Occipital lobe (tissue), 3 donors: ENCODE measurements at places on chromosomes 7 and 10. TPM values are rescaled to one million over a fixed set of nuclear protein-coding genes. Genes with fewer than 3 reads are reported as not detected.

Gene MSMB
- not detected for total RNA-seq

DNA sequence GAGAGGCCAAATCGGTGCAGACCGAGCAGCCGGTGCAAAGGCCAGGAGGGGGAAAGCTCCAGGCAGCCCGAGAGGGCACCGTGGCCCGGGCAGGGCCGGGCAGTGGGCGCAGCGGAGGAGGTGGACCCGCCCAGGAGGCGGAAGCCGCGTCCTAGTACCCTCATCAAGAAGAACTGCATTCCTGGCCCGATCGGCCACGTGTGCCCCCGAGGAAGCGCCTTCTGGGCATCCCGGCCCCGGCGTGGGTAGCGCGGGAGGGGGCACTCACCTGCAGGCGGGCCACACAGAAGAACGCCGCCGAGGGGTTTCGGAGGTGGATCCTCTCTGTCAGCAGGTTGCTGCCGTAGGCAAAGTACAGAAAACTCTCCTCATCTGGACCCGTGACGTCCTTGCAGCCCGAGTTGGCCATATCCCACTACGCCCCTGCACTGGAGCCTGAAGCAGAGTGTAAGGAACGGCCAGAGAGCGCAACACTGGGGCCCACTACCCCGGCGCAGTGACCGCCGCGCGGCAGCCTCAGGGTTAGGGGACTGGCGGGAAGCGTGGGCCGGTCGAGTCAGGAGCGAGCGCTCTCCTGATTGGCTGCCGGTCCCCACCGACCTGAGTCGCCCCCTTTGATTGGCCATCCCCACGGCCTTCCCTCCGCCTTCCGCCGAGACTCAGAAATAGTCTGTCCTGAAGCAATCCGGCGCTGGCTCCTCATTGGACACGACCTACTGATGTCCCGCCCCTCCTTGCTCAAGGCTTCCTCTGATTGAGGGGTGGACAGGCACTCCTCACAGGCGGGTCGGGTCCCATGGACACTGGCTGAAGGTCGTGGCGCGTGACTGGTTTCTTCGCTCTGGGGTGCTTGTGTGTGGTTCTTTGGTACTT, at the start of gene GGCT:
Gene GGCT (minus strand): TSS at position 529 of the 873 bp plus-strand sequence. CDS start 120 bp downstream, at position 409.
- peak; percentile 99 for DNase-seq

DNA sequence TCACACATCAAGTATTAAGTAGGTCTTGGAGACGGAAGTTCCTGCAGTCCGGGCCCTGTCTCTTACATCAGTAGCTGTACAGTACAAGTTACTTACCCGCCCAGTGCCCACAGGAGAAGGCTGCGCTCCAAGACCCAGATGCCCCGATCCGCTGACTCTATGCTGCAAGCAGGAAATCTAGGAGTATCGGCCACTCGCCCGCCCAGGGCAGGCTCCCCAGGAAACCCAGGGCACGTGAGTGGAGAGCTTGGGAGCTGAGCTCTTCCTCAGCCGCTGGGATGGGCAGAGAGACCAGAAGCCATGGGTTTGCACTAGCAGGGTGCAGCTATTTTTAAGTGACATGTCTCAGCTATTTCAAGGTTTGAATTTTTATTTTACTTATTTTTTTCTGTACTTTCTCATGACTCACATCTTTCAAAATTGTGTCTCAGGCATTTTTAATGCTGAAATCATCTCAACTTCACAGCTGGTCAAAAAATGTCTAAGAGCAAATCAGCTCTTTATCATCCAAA, 1.9 kb upstream of the GPER1 start:
- no peak for DNase-seq

GRCh38 chr7:67392596-67393438, 396.2 kb downstream of the TYW1 start:
- DNase-seq: no peak

GRCh38 chr10:58137813-58138212, 129.9 kb downstream of the IPMK start:
- peak; percentile 3 for DNase-seq

GRCh38 chr7:41277561-41277960, 425.3 kb downstream of the INHBA start:
- DNase-seq: no peak

GRCh38 chr10:113015201-113015600, 65.2 kb downstream of the TCF7L2 start:
- no peak for DNase-seq

DNA sequence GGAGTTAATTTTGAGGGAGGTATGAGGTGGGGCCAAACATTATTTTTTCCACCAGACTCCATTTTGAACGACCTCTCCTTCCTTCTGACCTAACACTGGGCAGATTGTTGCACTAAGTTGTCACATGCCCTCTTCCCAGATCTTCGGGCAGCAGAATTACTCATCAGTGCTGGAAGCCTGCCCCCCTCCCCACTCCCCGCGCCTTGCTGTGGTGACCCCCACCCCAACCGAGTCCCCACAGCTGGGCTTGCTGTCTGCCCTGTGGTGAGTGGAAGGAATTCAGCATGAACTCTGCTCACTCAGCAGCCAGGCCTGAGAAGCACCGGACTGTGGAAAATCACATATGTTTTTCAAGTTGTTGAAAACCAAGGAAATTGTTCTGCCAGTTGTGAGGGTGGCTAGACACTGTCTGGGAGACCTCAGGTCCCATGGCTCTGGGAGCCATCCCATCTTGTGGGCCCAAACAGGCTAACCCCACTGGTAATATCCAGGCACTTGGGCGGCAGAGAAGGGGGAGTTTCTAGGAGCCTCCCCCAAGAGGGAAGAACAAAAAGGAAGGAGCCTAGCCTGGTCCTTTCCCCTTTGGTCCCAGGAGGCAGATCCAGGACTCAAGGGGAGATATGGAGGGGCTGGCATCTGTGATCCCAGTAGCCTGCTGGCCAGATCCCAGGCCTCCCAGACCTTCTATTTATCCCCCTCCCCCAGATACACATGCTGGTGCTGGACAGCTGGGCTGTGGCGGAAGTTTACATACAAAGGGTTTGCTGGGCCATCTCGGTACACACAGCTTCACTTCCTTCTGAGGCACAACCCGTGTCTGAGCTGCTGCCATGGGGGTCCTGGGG, 3.5 kb upstream of the AEBP1 start:
- peak; percentile 22 for DNase-seq

DNA sequence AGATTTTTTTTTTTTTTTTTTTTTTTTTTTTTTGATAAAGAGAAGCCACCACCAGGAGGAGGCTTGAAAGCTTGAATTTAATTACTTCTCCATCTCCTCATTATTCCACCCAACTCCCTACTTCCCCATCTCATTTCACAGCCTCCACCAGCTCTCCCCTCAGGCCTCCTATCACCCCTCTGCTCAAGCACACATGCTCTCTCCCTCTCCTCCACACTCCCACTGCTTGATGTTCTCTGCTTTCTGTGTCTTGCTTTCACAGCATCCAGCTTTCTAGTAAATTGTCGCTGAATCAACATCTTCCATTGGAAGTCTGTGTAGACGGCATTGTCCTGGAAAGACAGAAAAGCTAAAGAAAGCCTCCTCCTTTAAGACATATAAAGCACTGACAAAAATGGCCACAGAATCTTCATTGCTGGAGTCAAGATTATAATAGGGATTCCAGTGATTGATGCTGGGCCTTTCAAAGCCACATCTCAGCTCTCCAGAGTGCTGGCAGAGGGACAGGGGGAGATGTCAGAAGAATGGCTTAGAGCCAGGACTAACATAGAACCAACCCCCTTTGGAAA, 58.3 kb downstream of the DOCK4 start:
- DNase-seq: no peak

DNA sequence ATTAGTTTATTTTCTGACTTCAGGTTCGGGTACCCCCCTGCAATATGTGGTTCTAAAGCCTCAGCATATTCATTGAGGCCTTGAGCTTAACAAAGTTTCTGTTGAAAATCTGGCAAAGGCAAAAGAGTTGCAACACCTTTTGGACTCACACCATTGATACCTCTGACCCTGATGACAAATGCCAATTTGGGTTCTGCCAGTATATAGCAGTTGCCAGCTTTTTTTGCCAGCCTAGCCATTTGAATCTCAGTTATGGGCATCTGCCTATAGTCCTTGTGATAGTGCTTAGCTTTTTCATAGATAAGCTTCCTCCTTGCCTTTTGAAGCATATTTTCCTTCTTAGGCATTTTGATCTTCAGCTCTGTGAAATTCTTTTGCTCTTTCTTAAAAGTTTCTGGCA, 31.9 kb downstream of the LIPJ start:
- no peak for DNase-seq
